Stimulated activated CD4-positive, alpha-beta T cell treated with anti-CD3 and anti-CD28 coated beads, Interleukin-2, amount 100 ng/mL, for 4 hours (primary cell): ENCODE measurements at places on chromosomes 5 and 9.

- DNase-seq = no peak
Observed at GRCh38 chr9:93090091-93090655, 5.8 kb upstream of the CARD19 start.

- DNase-seq = no peak
Observed at GRCh38 chr5:66647146-66647856, 51.1 kb downstream of the MAST4 start.

DNA sequence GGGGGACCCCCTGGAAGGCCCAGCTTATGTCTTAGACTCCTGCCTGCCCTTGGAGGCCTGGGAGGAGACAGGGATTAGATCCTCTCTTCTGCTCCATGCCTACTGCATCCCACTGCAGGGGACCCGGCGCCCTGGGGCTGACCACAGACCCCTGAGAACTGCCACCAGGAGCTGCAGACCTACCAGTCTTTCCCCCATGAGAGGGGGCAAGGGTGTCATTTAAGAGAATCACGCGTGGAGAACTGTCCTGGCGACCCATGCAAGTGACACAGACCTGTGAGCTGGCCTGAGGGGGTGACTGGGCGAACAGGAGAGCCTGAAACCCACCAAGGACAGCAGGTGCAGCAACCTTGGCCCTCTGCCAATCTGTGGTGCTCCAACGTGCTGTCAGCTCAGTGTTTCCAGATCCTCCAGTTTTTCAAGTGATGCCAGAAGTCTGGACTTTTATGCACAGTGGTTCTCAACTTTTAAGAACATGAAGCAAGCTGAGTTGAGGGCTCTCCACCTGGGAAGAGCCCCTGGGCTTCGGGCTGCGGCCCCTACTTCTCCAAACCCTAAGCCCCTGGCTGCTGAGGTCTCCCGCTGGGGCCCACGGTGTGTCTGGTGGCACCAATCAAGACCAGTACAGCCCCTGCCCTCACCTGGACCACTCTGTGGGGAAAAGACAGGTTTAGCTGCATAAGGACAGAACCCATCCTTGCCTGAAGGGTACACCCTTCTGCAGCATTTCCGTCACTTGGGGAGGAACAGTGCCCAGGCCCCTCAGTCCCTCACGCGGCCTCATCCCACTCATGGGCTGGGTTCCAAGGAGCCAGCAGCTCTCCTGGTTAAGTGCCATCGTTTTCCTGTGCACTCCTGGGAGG, 18.2 kb downstream of the GFPT2 start:
- DNase-seq = no peak

- DNase-seq = no peak
Observed at GRCh38 chr5:6134281-6134680, 244.1 kb downstream of the MED10 start.
